Activated CD4-positive, alpha-beta T cell treated with anti-CD3 and anti-CD28 coated beads for 24 hours (primary cell): ENCODE measurements at places on chromosomes 1 and 21.

DNA sequence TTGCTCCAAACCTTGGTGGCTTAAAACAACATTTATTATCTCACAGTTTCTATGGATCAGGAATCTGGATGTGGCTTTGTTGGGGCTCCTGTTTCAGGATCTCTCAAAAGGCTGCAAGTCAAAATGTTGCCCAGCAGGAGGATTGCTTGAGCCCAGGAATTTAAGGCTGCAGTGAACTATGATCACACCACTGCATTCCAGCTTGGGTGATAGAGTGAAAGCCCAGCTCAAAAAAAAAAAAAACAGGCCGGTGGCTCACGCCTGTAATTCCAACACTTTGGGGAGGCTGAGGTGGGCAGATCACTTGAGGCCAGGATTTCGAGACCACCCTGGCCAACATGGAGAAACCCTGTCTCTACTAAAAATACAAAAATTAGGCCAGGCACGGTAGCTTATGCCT is 30.0 kb downstream of the BCAS2 start:
- no peak for DNase-seq

- no peak for DNase-seq
These were observed 27.6 kb downstream of the USP33 start for GRCh38 chr1:77732090-77732489.

DNA sequence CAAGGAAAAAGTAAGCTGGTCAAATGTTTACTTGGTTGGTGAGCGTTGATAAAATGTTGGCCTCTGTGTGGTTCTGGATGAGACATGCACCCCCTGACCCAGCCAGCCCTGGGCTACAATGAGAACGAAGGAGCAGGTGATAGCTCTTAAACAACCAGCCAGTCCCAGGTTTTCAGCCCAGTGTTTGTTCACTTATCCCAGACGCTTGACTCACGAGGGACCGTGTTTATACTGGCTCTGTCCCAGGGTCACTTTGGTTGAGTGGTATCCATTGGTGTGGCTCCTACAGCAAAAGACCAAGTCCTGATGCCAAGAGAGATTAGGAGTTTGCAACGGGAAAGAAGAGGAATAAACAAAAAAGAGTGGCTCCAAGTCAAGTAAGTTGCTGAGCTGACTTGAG is 86.9 kb downstream of the KCNJ15 start:
- DNase-seq = no peak

DNA sequence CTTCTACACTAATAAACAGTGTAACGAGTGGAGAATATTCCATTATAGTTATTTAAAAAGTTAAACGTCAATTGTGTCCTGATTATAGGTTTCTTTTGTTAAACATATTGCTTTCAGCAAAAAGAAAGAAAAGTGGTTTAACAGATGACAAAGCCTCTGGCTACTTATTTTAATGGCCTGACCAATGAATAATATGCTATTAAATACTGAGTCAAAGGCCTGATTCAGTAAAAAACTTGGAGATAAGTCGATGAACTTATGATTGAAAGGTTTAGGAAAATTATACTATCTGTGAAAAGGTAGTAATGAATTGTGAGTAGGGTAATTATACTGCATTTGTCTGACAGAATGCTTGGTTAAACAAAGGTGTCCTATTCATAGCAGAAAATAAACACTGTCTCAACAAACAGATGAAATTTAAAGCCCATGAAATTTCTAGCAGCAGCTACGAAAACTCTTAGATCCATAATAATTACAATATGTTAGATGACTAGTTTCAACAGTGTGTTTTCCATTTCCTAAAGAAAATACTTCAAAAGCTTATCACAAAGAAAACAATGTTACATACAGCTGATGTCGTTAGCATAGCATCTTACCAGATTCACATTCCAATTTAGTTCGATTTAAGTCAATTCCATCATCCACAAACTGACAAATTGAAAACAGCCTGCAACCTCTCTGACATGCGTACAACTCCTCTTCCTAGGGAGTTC is 6.2 kb downstream of the TMEM59 start:
- no peak for DNase-seq

DNA sequence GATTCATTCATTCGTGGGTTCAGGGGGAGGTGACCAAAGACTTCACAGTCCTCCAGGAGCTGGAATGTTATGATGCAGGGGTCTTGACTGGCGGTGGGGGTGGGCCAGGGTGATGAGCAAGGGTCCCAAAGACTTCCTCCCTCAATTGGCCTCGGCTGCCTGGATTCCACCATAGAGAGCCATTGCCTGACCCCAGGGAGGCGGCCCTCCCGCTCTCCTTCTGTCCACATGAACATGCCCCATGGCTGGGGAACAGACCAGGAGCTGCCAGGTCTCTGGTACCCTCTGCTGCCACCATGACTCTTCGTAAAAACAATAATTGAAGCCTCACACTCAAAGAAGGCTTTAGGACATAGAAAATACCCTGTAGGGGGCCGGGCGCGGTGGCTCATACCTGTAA is 102.5 kb upstream of the CASZ1 start:
- DNase-seq = no peak

DNA sequence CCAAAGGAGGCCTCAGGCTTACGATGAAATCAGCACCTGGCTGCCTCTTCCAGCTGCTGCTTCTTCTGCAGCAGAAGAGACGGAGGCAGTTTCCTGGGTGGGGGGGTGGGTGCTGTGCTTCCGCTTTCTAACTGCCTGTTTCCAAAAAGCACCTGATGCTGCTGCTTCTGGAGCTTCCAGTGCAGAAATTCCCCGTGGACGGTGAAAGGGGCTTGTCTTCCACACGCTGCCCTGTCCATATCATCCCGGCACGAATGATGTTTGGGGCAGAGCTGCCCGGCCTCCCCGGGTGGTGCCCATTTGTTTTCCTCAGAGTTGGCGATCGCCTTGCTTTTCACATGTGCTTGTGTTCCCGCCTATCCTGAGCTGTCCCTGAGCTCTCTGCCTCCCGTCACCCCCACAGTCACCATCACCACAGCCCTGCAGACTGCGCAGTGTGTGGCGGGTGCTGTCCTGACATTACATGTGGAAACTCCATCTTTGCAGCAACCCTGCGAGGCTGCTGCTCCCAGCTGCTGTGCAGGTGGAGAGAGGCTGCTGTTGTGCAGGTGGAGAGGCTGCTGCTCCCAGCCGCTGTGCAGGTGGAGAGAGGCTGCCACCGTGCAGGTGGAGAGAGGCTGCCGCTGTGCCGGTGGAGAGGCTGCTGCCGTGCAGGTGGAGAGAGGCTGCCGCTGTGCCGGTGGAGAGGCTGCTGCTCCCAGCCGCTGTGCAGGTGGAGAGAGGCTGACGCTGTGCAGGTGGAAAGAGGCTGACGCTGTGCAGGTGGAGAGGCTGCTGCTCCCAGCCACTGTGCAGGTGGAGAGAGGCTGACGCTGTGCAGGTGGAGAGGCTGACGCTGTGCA is 1.8 kb downstream of the TTLL10 start:
- no peak for DNase-seq

GRCh38 chr1:177620636-177621190 is 349.1 kb downstream of the SEC16B start:
- DNase-seq = no peak

DNA sequence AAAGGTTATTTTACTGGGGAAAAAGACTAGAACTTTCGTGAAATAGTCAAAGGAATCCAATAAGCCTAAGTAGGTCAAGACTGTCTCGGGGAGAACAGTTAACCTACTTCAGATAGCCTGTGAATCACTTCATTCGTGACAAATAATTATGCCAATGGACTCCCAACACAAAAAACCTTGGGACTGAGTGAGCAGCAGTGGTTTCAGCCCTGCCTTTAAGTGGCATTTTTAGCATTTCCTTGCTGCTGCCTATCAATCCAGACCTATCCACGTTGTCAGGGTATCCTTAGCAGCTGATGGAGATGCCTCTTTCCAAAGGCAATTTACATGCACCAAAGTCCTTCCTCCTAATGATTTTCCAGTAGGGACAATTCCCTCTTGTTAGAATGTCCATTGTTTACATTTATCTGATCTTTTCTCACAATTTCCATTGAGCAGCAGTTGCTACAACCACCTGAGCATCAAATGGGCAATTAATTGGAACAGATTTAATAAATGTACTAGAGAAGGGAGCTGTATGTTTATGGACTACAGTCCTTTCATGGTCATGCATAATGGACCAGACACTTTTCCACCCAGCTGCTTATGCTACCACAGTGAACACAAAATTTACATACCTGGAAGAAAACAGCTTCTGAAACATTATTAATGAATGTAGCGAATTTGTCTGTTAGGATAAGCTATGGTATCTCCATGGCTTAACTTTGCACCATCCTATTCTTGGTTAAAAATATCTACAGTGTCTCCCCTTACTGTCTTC is 75.8 kb downstream of the TM2D1 start:
- no peak for DNase-seq

DNA sequence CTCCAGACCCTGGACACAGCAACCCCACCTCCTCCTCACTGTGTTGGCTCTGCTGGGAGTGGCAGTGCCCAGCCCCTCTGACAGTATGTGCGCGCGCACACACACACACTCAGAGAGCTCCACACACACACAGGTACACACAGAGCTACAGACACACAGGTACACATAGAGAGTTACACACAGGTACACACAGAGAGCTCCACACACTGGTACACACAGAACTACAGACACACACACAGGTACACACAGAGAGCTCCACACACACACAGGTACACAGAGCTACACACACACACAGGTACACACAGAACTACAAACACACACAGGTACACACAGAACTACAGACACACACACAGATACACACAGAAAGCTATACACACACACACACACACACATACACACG is 6.3 kb upstream of the PRKCZ start:
- DNase-seq = no peak

DNA sequence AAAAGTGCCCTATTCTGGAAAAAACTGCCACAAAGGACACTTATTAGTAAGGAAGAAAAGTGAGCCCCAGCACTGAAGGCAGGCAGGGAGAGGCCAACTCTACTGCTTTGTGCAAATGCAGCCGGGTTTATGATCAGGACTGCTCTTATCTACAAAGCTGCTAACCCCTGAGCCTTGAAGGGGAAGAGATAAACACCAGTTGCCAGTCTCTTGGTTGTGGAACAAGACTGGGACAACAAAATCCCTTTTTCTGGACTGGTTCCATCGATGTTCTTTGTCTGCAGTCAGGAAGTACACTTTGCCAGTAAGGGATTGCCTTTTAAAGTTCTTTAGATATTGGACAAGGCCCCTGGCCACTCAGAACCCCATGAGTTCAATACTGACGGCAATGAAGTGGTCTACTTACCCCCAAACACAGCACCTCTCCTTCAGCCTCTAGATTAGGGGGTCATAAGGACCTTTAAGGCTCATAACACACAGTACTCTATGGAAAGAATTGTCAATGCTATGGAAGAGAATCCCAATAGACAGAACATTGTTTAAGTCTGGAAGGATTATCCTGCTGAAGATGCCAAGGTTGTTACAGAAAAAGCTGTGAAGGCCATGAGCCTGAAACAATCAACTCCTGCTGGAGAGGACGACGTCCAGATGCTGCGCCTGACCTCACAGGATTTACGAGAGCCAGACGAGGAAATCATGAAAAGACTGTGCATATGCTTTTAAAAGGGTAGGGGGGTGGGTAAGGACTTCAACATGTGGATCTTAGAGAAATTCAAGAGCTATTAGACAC is 43.6 kb downstream of the GNB1 start:
- no peak for DNase-seq

DNA sequence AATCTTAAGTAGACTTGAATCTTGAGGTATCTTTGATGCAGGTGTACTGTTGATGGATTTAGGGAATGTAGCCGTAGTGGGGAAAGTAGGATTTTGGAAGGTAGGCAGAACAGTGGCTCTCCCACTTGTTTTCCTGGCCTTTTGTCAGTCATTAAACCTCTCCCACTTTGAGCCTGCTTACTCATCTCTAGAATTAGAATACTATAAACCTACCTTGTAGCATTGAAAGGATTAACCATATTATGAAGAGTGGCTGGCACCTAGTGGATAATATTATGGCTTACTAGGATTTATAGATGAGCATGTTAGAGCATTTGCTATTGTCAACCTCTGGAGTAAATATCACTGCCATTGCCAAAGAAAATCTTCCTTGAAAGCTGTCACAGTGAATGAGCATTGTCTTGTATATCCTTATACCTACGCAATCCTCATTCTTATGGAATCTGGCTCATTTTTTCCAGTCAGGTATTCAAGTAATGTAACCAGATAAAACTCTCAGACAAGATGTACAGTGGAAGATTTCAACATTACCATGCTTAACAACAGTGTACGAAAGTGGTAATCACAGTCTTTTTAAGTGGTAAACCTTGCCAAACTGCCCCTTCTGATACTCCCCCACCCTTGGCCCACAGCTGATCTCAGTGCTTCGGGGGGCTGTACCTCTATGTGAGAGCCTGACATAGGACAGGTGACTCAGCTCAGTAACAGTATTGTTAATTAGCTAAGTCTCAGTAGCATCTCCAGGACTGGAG is 44.4 kb downstream of the SH3GLB1 start:
- DNase-seq = no peak

DNA sequence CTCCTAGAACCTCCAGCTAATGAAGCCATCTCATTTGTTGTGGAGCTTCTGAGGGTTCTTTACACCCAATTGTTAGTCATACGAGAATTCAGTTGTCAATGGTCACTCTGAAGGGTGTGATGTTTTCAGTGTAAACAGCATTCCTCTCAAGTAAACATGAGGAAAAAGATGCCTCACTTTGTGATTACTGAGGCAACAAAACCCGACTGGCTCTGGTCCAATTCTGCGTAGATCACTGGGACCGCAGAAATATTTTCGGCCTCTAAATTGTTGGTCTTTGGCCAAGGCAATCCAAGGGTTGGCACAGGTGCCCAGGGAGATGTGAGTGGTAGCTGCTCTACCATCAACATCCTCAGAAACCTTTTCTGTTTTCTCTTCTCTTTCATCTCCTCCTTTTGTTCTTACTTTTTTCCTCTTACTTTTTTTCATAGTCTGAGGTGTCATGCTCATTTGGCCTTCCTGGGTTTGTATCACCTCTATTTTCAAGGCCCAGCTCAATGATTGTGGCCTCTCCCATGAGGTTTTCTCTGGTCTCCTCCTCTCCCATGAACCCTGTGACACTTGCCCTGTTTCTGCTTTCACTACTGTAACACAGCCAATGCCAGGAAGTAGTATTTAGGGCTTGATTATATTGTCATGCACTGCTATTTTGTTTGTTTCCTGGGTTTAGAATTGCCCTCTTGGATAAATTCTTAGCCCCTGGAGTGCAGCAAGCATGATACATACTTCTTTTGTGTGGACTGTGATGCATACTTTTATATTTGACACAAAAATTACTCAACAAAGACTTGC is 221.9 kb downstream of the TNR start:
- no peak for DNase-seq

GRCh38 chr21:25341981-25342380 is 265.3 kb downstream of the MRPL39 start:
- DNase-seq = no peak
